ENCODE measurements at places on chromosomes 16 and 17.

DNA sequence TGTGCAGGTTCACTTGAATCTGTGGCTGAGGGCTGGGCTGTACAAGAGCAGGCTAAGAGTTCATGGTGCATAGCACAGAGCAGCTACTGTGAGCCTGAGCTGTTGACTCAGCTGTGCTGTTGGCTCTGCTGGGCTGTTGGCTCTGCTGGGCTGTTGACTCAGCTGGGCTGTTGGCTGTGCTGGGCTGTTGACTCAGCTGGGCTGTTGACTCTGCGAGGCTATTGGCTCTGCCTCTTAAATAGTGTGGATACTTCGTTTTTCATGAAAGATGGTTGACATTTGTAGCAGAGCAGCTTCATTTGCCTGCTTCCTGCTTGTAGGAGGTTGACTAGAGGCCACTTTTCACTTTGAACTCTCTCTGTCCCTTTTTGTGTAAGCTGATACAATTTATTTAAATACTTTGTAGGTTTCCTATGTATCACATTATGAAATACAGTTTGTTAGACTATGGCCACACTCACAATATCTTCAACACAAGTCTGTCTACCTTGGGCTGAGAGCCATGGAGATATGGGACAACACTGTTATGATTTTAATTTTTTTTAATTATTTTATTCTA, 40.3 kb upstream of the CCNF start:
- DNase-seq: no peak

DNA sequence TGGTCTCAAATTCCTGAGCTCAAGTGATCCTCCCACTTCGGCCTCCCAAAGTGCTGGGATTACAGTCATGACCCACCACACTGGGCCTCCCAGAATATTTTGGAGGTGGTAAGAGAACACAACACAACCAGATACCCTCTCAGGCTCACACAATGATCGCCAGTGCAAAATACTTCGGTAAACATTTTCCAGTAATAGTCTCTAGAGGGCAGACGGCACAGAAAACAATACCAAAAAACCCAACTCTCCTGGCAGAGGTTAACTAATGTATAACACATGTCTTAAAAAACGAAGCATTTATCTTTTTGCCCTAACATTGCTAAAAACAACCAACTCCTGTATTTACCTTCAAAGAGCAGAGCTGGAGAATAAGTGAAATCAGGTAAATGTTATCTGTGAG, 10.5 kb downstream of the NUFIP2 start:
- DNase-seq: no peak

- no peak for DNase-seq
Observed at GRCh38 chr17:79621151-79621943, 10.5 kb upstream of the RBFOX3 start.

DNA sequence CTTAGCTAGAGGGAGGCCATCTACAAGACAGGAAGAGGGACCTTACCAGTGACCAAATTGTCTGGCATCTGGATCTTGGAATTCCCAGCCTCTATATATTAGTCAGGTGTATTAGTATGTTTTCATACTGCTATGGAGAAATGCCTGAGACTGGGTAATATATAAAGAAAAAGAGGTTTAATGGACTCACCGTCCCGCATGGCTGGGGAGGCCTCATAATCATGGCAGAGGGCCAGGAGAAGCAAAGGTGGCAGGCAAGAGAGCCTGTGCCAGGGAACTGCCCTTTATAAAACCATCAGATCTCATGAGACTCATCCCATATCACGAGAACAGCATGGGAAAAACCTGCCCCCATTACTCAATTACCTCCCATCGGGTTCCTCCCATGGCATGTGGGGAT, 500.2 kb downstream of the SHISA9 start:
- no peak for DNase-seq

- DNase-seq: no peak
Observed at GRCh38 chr17:54694287-54694887, 206.3 kb upstream of the TOM1L1 start.

GRCh38 chr16:66256919-66257318, 109.6 kb upstream of the CDH5 start:
- no peak for DNase-seq

GRCh38 chr16:85607796-85608514, 5.2 kb upstream of the GSE1 start:
- DNase-seq: no peak

DNA sequence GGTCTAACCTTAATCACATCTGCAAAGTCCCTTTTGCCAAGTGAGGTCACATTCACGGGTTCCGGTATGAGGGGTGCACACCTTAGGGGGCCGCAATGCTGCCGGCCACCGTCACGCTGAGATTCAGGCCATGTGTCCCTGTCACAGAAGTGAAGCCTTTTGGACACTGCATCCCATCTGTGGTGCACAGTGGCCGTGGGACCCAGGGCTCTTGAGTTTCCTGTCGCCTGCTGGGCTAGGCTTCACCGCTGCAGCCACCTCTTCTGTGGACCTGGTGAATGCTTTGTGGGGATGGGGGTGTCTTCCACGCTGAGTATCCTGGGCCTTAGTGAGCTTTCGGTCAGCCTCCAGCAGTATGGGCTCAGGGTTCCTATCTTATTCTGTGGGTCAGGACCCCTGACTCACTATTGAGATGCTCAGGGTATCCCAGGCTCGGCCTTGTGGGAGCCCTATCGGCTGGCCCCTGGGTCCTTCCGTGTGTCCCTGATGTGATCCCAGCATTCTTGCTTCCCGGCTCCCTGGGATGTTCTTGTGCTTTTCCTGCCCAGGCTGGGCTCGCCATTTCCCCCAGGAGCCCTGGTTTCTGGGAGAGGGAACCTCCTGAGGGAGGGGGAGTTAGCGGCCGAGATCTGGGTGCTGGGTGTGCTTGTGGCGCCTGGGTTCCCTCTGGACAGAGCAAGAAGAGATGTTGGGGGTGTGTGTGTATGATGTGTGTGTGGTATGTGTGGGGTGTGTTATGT, 4.9 kb upstream of the SLC38A10 start:
- no peak for DNase-seq

- no peak for DNase-seq
Observed at GRCh38 chr16:73553941-73554660, 506.2 kb upstream of the ZFHX3 start.

DNA sequence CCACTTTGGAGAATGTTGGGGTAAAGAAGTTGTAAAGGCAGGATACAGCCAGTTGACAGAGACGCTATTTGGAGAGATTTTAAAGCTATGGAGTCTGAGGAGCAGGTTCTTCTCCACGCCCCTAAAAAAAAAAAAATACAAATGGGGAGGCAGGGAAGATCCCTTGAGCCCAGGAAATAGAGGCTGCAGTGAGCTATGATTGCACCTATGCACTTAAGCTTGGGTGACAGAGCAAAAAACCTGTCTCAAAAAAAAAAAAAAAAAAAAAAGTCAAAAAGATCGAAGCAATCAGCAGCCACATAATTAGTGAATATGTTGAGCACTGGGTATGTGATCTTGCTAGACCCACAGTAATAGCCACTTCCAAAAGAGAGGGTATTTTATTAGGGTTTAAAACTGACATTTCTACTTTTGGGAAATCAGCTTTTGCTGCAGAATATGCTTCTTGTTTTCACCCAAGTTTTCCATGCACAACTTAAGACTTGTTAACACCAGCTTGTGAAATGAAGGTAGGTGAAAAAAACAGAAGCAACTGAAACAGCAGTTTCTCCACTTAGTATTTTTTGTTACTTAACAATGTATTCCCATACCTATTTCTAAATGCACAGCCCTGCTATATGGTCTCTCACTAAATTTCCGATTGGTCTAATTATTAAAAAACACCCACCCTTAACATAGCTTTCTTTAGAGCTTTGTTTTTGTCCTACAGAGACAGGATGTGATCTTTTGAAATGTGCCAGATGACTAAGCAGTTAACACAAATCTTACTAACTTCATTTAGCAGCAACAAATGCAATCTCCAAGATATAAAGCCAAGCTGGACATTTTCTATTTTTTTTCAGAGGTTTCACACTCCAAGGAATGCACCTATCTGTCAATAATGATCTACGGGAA, 2.5 kb upstream of the ARL6IP1 start:
- no peak for DNase-seq

- no peak for DNase-seq
Observed at GRCh38 chr16:27374221-27374803, 27.7 kb upstream of the IL21R start.

DNA sequence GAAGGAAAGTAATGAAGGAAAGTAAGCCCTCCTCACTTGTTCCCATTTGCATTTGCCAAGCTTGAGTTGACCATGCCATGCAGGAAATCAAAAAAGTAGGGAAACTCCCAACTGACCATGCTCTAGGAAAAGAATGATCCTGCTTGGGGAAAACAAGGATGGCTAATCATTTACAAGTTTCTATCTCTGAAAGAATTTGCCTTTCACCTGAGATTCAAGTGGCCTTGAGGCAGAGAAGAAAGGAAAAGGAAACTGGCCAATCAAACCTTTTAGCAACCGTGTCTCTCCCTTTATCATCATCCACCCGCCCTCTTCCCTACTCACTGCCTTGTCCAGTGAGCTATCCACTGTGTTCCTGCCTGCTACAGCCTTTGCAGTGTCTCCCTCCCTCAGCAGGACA, 757.2 kb upstream of the SOX9 start:
- no peak for DNase-seq

- no peak for DNase-seq
Observed at GRCh38 chr16:80518436-80518835, 22.4 kb upstream of the DYNLRB2 start.

All from stimulated activated CD4-positive, alpha-beta T cell treated with anti-CD3 and anti-CD28 coated beads, Interleukin-1b, Interleukin-23, amount 100 ng/mL, for 1 hour (primary cell).